ENCODE measurements at places on chromosomes 3 and 15. TPM values are rescaled to one million over a fixed set of nuclear protein-coding genes. Genes with fewer than 3 reads are reported as not detected.

GRCh38 chr3:140953028-140953960 lies 11.7 kb downstream of the SLC25A36 start:
- H3K4me3 ChIP-seq: no peak overlapping the region
- no peak for DNase-seq
- no peak overlapping the region for H3K27ac ChIP-seq
- H3K27me3 ChIP-seq: no peaks in the 10 kb centered on the region

DNA sequence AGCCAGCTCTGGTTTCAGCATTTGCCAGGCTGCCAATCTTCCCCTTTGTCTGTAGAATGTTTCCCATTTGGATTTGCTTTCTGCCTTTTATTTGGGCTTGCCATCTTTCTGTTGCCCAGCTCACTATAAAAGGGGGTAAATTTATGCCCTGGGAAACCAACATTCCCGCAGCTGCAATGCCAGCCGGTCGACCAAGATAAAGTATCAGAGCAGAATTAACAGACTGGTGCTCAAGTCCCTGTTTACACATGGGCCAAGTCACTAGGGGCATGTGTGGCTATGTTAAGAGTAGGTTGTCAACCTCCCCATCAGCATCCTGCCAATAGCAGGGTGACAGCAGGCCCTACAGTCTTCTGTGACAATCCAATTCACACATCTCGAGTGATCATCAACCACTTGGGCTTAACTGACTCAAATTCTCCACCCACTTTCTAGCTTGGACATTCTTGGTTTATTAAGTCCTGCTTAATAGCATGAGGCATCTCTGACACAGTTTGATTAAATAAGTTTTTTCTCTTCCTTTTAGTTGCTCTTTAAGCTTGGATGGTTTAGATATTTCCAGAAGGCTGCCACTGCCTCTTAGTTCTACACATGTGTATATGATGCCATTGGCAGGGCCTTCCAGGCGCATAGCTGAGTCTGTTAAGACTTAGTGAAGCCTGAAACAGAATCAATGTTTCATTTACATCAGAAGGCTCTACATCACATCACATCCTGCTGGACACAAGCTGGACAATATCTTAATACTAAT lies 24.1 kb upstream of the VEPH1 start:
- no peak for DNase-seq
- no peaks in the 10 kb centered on the region for H3K4me1 ChIP-seq
- no peak overlapping the region for H3K27ac ChIP-seq
- no peaks in the 10 kb centered on the region for H3K27me3 ChIP-seq
- H3K4me3 ChIP-seq: no peak overlapping the region
- H3K36me3 ChIP-seq: no peaks in the 10 kb centered on the region

GRCh38 chr15:94456226-94456625 lies 224.9 kb downstream of the MCTP2 start:
- H3K27me3 ChIP-seq: no peaks in the 10 kb centered on the region
- H3K4me1 ChIP-seq: no peaks in the 10 kb centered on the region
- DNase-seq: no peak
- H3K4me3 ChIP-seq: no peak overlapping the region
- no peak overlapping the region for H3K27ac ChIP-seq
- H3K36me3 ChIP-seq: peaks cover 9% of the 10 kb centered on the region

DNA sequence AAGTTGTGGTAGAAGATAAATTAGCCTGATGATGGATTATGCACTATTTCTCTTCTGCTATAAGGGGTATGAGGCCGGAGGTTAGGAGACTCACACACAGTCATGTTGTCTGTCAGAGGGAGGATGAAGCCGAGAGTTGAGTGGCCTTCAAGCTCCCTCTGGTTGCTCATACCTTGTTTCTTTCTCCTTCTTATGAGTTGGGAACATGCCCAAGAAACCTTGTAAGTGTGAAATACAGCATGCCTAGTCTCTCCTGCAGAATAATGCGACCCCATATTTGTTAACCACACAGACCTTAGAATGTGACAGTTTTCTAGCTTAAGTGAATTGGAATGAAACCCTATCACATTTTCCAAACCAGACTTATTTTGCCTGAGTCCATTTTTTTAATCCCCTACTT lies 366.7 kb downstream of the PTPRG start:
- H3K27ac ChIP-seq: no peak overlapping the region
- H3K36me3 ChIP-seq: no peaks in the 10 kb centered on the region
- no peaks in the 10 kb centered on the region for H3K4me1 ChIP-seq
- H3K4me3 ChIP-seq: no peak overlapping the region
- no peak for DNase-seq
- no peaks in the 10 kb centered on the region for H3K27me3 ChIP-seq

GRCh38 chr3:30492322-30493192 lies 113.8 kb upstream of the TGFBR2 start:
- H3K27me3 ChIP-seq: no peaks in the 10 kb centered on the region
- no peak overlapping the region for H3K4me3 ChIP-seq

GRCh38 chr15:43093026-43093425 lies 12.8 kb downstream of the UBR1 start:
- no peak for DNase-seq
- H3K4me1 ChIP-seq: peaks cover 16% of the 10 kb centered on the region
- H3K27me3 ChIP-seq: no peaks in the 10 kb centered on the region
- no peak overlapping the region for H3K4me3 ChIP-seq
- peaks cover 27% of the 10 kb centered on the region for H3K36me3 ChIP-seq
- H3K27ac ChIP-seq: no peak overlapping the region

DNA sequence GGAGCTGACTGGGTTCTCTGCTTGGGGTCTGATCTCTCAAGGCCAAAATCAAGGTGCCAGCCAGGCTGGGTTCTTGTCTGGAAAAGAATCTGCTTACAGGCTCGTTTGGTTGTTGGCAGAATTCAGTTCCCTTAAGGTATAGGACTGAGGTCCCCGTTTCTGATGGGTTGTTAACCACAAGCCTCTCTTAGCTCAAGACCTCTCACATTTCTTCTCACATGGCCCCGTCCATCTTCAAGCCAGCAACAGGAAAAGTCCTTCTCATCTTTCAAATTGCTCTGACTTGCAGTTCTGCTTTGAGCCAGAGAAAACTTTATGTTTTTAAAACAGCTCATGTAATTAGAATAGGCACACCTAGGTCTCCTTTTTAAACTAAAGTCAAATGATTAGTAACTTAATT lies 20.4 kb downstream of the UACA start:
- no peak overlapping the region for H3K27ac ChIP-seq
- no peaks in the 10 kb centered on the region for H3K36me3 ChIP-seq
- DNase-seq: no peak
- H3K4me1 ChIP-seq: peaks cover 2% of the 10 kb centered on the region
- peaks cover 22% of the 10 kb centered on the region for H3K27me3 ChIP-seq

GRCh38 chr15:100060276-100060926 lies 281.4 kb downstream of the ADAMTS17 start:
- no peaks in the 10 kb centered on the region for H3K27me3 ChIP-seq
- no peaks in the 10 kb centered on the region for H3K4me1 ChIP-seq
- no peak for DNase-seq

GRCh38 chr3:64141476-64141875 lies 83.8 kb downstream of the PRICKLE2 start:
- no peaks in the 10 kb centered on the region for H3K4me1 ChIP-seq
- H3K4me3 ChIP-seq: no peak overlapping the region
- no peak for DNase-seq
- no peaks in the 10 kb centered on the region for H3K27me3 ChIP-seq
- no peak overlapping the region for H3K27ac ChIP-seq
- H3K36me3 ChIP-seq: no peaks in the 10 kb centered on the region

- H3K27ac ChIP-seq: no peak overlapping the region
- peaks cover 2% of the 10 kb centered on the region for H3K27me3 ChIP-seq
- no peak for DNase-seq
Observed at GRCh38 chr3:151787626-151788025, 26.3 kb upstream of the AADAC start.

- no peak overlapping the region for H3K4me3 ChIP-seq
- no peak overlapping the region for H3K27ac ChIP-seq
- H3K36me3 ChIP-seq: no peaks in the 10 kb centered on the region
- H3K27me3 ChIP-seq: no peaks in the 10 kb centered on the region
Observed at GRCh38 chr15:27176785-27177406, 205.9 kb downstream of the GABRG3 start.

GRCh38 chr3:123318374-123318773 lies 116.6 kb downstream of the SEC22A start:
- no peak overlapping the region for H3K4me3 ChIP-seq
- no peaks in the 10 kb centered on the region for H3K36me3 ChIP-seq
- peaks cover 10% of the 10 kb centered on the region for H3K27me3 ChIP-seq
- H3K27ac ChIP-seq: no peak overlapping the region
- no peak for DNase-seq
- no peaks in the 10 kb centered on the region for H3K4me1 ChIP-seq

- no peak overlapping the region for H3K4me3 ChIP-seq
- peaks cover 14% of the 10 kb centered on the region for H3K36me3 ChIP-seq
- no peak overlapping the region for H3K27ac ChIP-seq
- H3K4me1 ChIP-seq: no peaks in the 10 kb centered on the region
- DNase-seq: no peak
Observed at GRCh38 chr15:74831813-74832495, 5.5 kb downstream of the CPLX3 start.

- H3K36me3 ChIP-seq: peaks cover 46% of the 10 kb centered on the region
- peak overlapping the region; percentile 62 for H3K4me3 ChIP-seq
- DNase-seq: peak; percentile 77
- H3K4me1 ChIP-seq: peaks cover 72% of the 10 kb centered on the region
Observed at GRCh38 chr15:39623529-39623931, 42.7 kb downstream of the THBS1 start.

GRCh38 chr3:120726791-120727190 lies 15.5 kb downstream of the RABL3 start:
- no peaks in the 10 kb centered on the region for H3K4me1 ChIP-seq
- H3K27ac ChIP-seq: no peak overlapping the region
- H3K36me3 ChIP-seq: peaks cover 37% of the 10 kb centered on the region
- no peak for DNase-seq

GRCh38 chr15:42984493-42985034 lies 64.0 kb upstream of the TTBK2 start:
- peaks cover 34% of the 10 kb centered on the region for H3K36me3 ChIP-seq
- no peak overlapping the region for H3K27ac ChIP-seq
- no peaks in the 10 kb centered on the region for H3K27me3 ChIP-seq
- DNase-seq: no peak
- H3K4me1 ChIP-seq: no peaks in the 10 kb centered on the region

GRCh38 chr3:72255791-72256559 lies 471.0 kb upstream of the PROK2 start:
- peaks cover 2% of the 10 kb centered on the region for H3K36me3 ChIP-seq
- H3K27me3 ChIP-seq: no peaks in the 10 kb centered on the region
- no peak overlapping the region for H3K27ac ChIP-seq

DNA sequence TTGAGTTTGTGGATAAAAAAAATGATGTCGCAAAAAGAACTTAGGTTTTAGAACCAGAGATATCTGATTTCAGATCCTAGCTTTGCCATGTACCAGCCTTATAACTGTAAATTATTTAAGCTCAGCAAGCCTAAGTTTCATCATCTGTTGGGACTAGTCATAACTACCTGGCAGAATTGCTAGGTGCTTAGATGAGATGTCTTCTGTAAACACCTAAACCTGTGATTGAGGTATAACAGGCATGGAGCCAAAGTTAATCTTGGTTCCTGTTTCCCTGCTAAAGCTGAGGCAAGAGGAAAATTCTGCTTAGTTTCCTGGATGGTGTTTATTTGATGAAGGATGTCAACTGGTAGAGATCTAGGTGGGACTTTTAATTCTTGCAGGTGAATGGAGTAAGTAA lies 331.3 kb upstream of the RBMS3 start:
- H3K27me3 ChIP-seq: peaks cover 2% of the 10 kb centered on the region
- H3K4me3 ChIP-seq: no peak overlapping the region
- H3K36me3 ChIP-seq: no peaks in the 10 kb centered on the region
- no peak for DNase-seq

DNA sequence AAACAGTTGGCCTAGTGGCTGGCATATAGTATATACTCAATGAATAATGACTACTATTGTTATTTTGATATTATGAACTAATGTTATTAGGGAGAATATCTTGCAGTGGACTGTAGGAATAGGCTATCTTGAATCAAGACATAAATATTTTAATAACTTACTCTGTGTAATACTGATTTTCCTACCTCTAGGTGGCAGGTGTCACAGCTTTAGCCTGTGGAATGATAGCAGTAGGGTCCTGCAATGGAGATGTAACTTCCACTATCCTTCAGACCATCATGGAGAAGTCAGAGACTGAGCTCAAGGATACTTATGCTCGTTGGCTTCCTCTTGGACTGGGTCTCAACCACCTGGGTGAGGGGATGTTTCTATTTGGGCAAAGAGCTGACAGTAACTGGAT lies 6.5 kb downstream of the PSMD2 start:
- H3K27ac ChIP-seq: no peak overlapping the region
- H3K4me1 ChIP-seq: peaks cover 8% of the 10 kb centered on the region
- no peak for DNase-seq
- H3K27me3 ChIP-seq: no peaks in the 10 kb centered on the region
- H3K36me3 ChIP-seq: peaks cover 80% of the 10 kb centered on the region

DNA sequence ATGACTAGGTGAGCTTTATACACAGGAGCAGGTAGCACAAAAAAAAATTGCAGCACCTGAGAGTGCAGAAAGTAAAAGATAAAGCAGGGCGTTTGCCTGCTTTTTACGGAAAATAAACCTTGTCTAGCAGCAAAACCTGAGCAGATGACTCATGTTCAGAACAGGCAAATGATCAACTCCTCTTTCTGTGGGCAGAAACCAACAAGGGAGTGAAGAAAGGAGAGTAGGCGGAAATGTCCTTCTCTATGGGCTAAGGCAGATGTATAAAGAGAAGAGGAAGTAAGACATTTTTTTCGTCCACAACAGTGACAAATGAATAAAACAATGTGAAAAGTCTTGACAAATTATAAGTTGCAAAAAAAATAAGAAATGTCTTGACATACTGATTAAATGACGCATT lies 24.5 kb upstream of the GMNC start:
- H3K4me1 ChIP-seq: no peaks in the 10 kb centered on the region
- no peak for DNase-seq
- no peak overlapping the region for H3K4me3 ChIP-seq
- no peak overlapping the region for H3K27ac ChIP-seq
- no peaks in the 10 kb centered on the region for H3K27me3 ChIP-seq

BCHE gene
- not detected for total RNA-seq

UNC45A gene
- 81.4 TPM for total RNA-seq

APOD gene
- not detected for total RNA-seq

SHF gene
- total RNA-seq: 0.57 TPM

FBXO22 gene
- 43.4 TPM for total RNA-seq

SLC28A2 gene
- not detected for total RNA-seq

ZNF710 gene
- 22.7 TPM for total RNA-seq

CD200 gene
- total RNA-seq: 1.4 TPM

RPN1 gene
- total RNA-seq: 157 TPM

C3orf20 gene
- total RNA-seq: 0.11 TPM

PP2D1 gene
- total RNA-seq: not detected

OXSM gene
- total RNA-seq: 13.0 TPM

LMAN1L gene
- total RNA-seq: 1.0 TPM

ERICH6 gene
- 0.21 TPM for total RNA-seq

TEX55 gene
- not detected for total RNA-seq
